ENCODE measurements at places on chromosomes 5 and 9.

DNA sequence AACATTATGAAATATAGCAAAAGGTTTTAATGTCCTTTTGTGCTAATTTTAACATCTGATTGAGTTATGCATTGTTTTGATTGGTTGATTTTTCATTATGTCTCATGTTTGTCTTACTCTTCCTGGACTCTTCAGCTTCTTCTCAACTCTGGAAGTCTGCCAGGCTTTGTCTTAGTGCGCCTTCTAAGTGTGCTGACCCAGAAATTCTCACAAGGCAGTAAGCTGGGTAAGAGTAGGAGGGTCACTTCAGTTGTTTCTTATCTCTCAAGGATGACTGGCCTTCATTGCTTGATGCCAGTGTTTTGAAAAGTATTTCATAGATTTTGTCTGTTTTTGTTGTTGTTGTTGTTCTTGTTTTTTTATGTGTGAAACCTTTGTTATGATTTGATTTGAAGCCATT is 59.2 kb downstream of the RIC1 start:
- DNase-seq, result no peak

DNA sequence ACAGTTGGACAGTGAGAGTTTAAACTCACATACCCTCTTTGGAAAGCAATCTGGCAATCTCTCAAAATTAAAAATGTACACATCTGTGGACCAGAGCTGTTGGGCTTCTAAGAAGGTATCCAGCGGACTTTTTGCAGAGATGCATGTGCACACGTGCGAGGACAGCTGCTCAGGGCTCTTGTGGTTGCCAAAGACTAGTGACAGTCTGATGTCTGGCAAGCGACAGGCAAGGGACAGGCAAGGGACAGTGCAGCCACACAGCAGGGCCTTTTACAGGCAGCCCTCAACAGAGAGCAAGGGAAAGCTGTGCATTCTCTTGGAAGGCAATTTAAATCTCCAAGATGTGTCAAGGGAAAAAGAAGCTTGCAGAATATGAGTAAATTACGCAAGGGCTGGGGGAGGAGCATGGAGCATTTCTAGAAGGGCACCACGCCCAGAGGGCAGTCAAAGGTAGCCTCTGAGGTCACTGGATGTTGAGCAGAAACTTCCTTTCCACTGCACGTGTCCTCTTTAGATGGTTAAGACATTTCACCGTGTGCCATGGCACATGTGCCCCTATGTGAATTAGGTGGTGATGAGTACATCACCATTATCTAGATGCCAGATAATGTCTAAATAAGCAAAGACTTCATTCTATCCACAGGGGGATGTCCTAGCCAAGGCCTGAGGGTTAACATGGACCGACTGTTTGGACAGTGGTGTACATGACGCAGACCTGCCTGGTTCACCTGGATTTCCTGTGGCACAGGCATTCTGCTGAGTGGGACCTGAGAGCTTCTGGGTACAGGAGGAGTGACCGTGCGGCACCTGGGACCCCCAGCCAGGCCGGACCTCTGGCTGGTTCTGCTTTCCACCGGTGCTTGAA is 9.1 kb downstream of the GFPT2 start:
- no peak for DNase-seq

DNA sequence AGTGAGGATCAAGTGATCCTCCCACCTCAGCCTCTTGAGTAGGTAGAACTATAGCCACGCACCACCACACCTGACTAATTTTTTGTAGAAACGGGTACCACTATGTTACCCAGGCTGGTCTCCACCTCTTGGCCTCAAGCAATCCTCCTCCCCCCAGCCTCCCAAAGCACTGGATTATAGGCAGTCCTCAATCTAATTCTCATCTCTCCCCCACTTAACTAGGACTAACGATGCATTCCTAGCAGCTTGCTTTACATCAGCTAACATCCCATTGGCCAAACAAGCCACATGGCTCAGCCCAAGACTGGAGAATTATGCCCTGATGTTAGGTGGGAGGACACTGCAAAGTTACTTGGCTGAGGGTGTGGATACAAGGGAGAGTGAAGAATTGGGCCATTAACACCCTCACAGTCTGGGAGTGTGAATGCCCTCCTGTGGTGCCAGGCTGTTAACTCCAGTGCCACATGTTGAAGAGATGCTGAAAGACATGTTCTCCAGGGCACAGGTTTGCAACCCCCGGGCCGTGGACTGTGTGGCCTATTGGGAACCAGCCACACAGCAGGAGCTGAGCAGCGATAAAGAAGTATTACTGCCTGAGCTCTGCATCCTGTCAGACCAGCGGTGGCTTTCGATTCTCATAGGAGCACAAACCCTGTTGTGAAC is 5.3 kb upstream of the ZNF367 start:
- no peak for DNase-seq

DNA sequence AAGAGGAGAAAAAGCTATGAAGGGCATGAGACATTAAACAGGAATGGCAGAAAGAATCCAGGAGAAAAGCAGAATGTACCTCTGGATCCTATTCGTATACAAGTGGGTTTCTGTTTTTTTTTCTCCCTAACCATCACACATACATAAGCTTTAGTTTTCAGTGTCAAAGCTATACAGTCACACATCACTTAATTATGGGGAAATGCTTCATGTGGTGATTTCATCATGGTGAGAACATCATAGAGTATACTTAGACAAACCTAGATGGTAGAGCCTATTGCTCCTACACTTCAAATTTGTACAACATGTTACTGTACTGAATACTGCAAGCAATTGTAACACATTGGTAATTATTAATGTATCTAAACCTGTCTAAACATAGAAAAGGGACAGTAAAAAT is 290.6 kb downstream of the AOPEP start:
- DNase-seq, result no peak

GRCh38 chr5:88393716-88394535 is 125.3 kb upstream of the TMEM161B start:
- DNase-seq, result no peak

DNA sequence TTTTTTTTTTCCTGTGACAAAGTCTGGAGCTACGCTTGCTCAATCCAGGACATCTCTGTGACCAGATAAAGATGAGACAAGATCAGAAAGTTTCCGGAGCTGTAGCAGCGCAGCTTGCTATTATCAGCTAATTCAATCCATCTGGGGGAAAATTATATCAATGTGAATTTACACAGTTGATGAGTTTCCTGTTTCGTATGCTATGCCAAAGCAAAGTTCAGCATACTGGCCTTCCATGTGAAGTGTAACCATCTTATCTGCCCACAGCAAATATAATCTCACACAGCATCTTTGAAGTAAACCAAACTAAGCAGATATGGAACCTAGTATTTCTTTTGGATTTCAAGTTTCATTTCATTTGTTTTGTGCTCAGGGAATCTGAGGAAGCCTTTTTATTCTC is 1767.7 kb downstream of the EFNA5 start:
- DNase-seq, result no peak

DNA sequence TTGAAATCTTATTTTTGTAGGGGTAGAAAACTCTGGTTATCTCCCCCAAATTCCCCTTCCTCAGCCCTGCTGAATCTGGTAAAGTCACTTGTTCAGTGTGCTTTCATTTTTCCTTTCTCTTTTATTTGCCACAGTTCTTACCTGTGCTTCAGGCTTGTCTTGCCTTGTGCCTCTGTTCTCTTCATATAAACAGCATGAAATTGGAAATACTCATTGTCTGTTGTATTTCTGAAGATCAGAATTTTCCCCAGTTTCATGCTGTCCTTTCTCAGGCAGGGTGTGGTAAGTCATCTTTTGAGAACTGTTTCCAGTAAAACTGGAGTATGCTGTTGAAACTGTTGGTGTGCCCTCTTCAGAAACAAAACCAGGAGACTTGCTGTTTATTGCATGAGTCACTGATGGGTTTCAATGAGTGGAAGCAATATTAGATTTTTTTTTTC is 7.0 kb downstream of the PAM start:
- DNase-seq, result no peak
